ENCODE measurements at places on chromosomes 2 and 18.

- DNase-seq, result no peak
Measured at GRCh38 chr2:39737661-39738060, 41.4 kb downstream of the THUMPD2 start.

- DNase-seq, result no peak
Measured at GRCh38 chr2:98823196-98824170, 92.6 kb upstream of the MGAT4A start.

DNA sequence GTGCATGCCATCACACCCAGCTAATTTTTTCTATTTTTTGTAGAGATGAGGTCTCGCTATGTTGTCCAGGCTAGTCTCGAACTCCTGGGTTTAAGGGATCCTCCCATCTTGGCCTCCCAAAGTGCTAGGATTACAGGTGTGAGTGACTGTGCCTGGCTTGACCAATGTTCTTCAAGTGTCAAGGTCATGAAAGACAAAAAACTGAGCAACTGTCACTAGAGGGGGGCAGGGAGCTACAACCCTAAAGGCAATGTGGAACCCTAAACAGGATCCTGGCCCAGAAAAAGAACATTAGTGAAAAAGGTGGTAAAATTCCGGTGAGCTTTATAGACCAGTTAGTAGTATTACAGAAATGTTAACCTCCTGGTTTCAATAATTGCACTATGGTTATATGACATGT lies 7.3 kb downstream of the MYO5B start:
- DNase-seq, result no peak

DNA sequence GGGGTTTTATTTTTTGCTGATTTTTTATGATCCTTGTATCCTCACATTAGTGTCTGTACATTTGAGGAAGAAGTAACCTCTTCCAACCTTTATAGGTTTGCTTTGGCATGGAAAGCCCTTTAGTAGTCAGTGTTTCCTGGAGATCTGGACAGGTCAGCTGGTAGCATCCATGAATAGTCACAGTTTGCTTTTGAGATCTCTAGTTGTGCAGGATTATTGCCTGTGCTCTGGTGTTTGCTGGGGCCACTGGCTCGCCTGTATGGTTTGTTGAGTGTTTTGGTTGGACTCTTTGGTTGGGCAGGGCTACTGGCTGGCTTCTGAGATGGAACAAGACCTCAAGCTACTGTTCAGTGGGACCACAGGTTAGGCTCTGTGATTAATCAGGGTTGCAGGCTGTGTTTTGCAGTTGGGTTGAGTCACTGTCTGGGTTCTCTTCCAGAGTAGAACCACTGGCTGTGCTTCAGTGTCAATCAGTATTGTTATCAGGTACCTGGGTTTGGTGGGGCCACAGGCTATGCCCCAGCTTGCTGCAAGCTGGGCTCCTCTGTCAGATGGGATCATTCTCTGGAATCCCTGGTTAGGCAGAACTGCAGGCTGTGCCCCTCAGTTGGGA lies 20.0 kb downstream of the SP140L start:
- no peak for DNase-seq

GRCh38 chr2:238883421-238883901 lies 35.6 kb downstream of the TWIST2 start:
- no peak for DNase-seq

DNA sequence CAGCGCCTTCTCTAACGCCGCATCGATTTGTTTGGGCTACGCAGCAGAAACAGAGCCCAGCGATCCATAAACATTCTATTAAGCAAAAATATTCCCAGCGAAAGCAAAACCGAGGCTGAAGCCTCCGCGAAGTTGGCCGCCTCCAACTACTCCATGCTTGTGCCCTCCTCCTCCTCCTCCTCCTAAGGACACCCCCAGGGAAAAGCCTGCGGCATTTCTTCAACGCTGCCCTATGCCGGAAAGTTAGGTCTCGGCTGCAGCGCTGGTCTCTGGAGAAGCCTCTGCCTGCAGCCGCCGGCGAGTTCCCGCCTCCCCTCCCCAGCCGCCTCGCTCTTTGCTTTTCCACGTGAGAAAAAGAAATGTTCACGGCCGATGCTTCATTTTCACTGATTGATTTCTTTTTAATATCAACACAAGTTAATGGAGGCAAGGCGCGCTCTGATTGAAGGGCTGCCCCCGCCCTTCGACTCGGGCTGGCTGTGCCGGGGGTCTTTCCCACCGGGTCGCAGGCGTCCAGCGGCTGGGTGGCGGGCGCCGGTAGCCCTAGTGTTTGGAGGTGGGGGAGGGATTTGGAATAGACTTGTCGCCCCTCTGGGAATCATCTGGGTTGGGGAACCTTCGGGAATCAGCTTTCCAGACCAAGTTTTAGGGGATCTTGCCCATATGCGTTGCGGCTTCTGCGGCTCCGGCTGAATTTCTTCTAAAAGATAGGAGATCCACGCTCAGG lies 3.9 kb downstream of the NRP2 start:
- no peak for DNase-seq
